ENCODE measurements at places on chromosomes 4 and X. TPM values are rescaled to one million over a fixed set of nuclear protein-coding genes. Genes with fewer than 3 reads are reported as not detected.
A peak's percentile ranks its signal among the peaks of the same experiment; 100 is the strongest.

GRCh38 chr4:55173580-55173979 is 48.2 kb upstream of the KDR start:
- no peak for DNase-seq
- H3K4me3 ChIP-seq = no peak overlapping the region
- no peaks in the 10 kb centered on the region for H3K4me1 ChIP-seq

Gene ZXDB
- total RNA-seq = 5.9 TPM

GRCh38 chrX:63250253-63250868 is 100.8 kb downstream of the SPIN4 start:
- no peaks in the 10 kb centered on the region for H3K4me1 ChIP-seq
- H3K4me3 ChIP-seq = no peak overlapping the region
- peak; percentile 34 for DNase-seq
- H3K27me3 ChIP-seq = peaks cover 1% of the 10 kb centered on the region

DNA sequence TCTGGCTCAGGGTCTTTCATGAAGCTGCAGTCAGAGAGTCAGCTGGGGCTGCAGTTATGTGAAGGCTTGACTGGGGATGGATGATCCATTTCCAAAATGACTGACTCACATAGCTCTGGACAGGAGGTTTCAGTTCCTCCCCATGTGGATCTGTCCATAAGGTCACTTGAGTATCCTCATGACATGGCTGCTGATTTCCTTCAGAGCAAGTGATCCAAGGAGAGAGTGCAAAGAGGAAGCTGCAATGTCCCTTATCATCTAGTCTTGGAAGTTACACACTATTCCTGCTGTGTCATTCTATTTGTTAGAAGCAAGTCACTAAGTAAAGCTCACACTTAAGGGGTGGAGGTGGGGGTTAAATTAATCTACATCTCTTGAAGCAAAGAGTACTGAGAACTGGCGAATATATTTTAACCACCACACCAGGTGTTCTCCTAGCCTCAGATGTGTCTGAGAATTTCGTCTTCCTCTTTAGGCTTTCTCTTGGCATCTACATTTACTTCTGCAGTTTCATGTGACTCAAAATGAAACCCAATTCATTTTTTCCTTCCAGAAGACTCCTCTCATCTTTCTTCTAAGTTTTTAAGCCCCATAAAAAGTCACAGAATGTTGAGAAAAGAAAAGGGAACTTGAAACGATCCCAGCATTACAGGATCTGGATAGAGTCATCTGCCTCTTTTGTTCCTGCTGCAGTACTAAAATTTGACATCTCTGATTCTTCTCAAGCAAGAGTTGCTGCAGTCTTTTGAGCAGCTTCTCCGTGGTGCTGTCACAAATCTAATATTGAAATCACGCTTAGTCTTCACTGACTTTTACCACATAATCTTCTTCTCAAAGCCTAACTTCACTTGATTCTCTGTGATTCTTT is 3.8 kb upstream of the GRPR start:
- H3K4me1 ChIP-seq = peaks cover 17% of the 10 kb centered on the region
- peaks cover 21% of the 10 kb centered on the region for H3K27me3 ChIP-seq
- H3K36me3 ChIP-seq = no peaks in the 10 kb centered on the region
- DNase-seq = no peak
- H3K27ac ChIP-seq = no peak overlapping the region
- no peak overlapping the region for H3K4me3 ChIP-seq

GRCh38 chr4:23220911-23221310 is 528.2 kb downstream of the GBA3 start:
- H3K4me3 ChIP-seq = no peak overlapping the region
- no peaks in the 10 kb centered on the region for H3K4me1 ChIP-seq

Gene LRCH2
- not detected for total RNA-seq

DNA sequence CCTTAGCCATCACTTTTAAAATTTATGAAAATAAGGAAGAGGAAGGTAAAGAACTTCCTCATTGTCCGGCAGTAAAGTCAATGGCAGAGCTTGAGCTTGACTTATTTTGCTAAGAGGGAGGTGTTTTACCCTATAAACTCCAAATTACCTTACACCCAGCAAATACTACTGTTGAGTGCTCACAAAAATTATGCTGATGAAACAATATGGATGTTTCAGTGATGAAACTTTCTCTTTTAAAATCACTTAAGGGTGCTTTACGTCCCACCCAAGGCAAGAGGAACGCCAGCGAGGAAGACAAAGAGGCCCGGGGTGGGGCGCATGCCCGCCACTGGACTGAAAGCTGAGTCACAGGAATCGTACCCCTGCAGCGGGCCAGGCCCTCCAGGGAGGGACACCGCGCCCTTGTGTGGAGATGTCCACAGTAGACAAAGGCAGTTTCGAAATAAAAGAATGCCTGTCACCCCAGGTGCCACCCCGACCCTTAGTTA is 560 bp upstream of the TMSB4X start:
- H3K27me3 ChIP-seq = no peaks in the 10 kb centered on the region
- DNase-seq = peak; percentile 64
- H3K27ac ChIP-seq = peak overlapping the region; percentile 97
- peaks cover 36% of the 10 kb centered on the region for H3K4me1 ChIP-seq
- H3K36me3 ChIP-seq = peaks cover 51% of the 10 kb centered on the region

GRCh38 chr4:10175626-10176025 is 59.0 kb upstream of the WDR1 start:
- no peak overlapping the region for H3K4me3 ChIP-seq
- H3K4me1 ChIP-seq = peaks cover 10% of the 10 kb centered on the region
- no peak for DNase-seq
- H3K36me3 ChIP-seq = peaks cover 16% of the 10 kb centered on the region
- peaks cover 5% of the 10 kb centered on the region for H3K27me3 ChIP-seq

GRCh38 chr4:98332017-98332416 is 70.8 kb downstream of the RAP1GDS1 start:
- no peaks in the 10 kb centered on the region for H3K4me1 ChIP-seq
- H3K36me3 ChIP-seq = peaks cover 37% of the 10 kb centered on the region
- H3K4me3 ChIP-seq = no peak overlapping the region

DNA sequence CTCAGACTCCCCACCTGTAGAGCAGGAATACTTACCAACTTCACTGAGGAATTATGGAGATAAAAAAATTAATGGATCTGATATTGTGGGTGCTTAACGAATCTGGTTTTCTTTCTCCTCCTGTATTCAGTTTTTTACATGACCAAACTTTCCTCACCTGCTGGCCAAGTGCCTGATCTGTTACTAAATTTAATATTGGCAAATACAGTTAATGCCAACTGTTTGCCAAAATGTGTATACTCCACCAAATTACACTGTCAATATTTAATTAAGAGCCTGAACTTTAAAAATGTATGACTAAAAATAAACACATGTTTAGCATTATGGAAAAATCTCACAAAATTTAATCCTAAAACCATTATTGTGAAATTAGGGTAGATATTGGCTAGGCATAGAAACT is 3.3 kb downstream of the PGRMC2 start:
- H3K36me3 ChIP-seq = peaks cover 24% of the 10 kb centered on the region
- no peak overlapping the region for H3K4me3 ChIP-seq
- DNase-seq = no peak
- peaks cover 40% of the 10 kb centered on the region for H3K4me1 ChIP-seq
- no peak overlapping the region for H3K27ac ChIP-seq

- peaks cover 27% of the 10 kb centered on the region for H3K4me1 ChIP-seq
- H3K36me3 ChIP-seq = peaks cover 38% of the 10 kb centered on the region
- peak; percentile 78 for DNase-seq
- H3K27ac ChIP-seq = peak overlapping the region; percentile 99
These were observed 1.1 kb downstream of the OGT start for GRCh38 chrX:71533851-71534561.

Gene SHROOM4
- not detected for total RNA-seq

Gene TGIF2LX
- not detected for total RNA-seq

DNA sequence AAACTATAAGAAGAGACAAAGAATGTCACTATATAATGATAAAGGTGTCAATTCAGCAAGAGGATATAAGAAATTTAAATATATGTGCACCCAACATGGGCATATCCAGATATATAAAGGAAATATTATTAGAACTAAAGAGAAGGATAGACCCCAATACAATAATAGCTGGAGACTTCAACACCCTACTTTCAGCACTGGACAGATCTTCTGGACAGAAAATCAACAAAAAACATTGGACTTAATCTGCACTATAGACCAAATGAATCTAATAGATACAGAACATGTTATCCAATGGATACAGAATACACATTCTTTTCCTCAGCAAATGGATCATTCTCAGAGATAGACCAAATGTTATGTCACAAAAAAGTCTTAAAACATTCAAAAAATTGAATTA is 327.7 kb downstream of the PPP1R2C start:
- H3K36me3 ChIP-seq = no peaks in the 10 kb centered on the region
- H3K4me1 ChIP-seq = no peaks in the 10 kb centered on the region
- H3K27ac ChIP-seq = no peak overlapping the region
- DNase-seq = no peak
- H3K4me3 ChIP-seq = no peak overlapping the region

DNA sequence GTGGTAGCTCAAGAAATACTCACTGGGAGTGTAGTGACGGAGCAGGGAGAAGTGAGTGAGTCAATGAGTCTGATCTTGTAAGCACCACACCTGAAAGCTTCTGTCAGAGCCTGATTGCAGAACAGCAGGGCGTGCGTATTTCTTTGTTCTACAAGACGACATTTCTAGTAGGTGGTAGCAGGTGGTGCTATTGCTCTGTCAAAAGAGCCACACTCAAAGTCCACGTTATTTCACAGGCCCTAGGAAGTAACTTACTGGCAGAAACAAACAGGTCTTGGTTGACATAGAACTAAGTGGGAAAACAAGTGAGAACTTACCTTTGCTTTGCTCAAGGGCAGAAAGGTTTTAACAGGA is 46.4 kb upstream of the SPRY1 start:
- peaks cover 9% of the 10 kb centered on the region for H3K27me3 ChIP-seq
- no peak overlapping the region for H3K4me3 ChIP-seq
- H3K4me1 ChIP-seq = peaks cover 5% of the 10 kb centered on the region
- no peak for DNase-seq

- H3K4me3 ChIP-seq = no peak overlapping the region
- peak; percentile 16 for DNase-seq
- no peaks in the 10 kb centered on the region for H3K27me3 ChIP-seq
- H3K27ac ChIP-seq = no peak overlapping the region
These were observed 26.0 kb downstream of the ARL13A start for GRCh38 chrX:100995469-100995868.

Gene EVC2
- total RNA-seq = 2.2 TPM

Gene MRFAP1
- 144 TPM for total RNA-seq

DNA sequence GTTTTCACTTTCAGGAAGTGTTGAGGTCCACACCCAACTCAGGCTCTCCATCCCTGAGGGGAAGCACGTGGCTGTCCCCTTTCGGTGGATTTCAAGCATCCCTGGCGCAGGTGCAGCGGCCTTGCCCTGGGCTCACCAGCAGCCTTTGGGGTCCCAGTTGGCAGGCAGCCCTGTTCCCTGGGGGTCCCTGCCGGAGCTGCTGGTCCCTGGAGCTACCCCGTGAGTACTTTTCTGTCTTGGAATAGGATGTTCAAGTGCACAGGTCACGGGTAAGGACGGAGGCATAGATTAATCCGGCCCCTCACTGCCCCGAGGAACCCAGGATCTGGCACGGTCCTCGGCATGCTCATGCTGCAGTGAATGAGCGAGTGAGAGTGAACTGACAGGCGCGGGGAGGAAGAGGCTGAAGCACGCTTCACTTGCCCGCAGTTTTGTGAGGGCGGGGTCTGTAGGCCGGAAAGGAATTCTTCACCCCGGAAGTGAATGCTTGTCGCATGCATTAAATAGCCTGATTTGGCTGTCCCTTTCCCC is 117.2 kb upstream of the FAT1 start:
- no peaks in the 10 kb centered on the region for H3K36me3 ChIP-seq
- no peak overlapping the region for H3K27ac ChIP-seq
- H3K27me3 ChIP-seq = no peaks in the 10 kb centered on the region
- no peak overlapping the region for H3K4me3 ChIP-seq

- no peaks in the 10 kb centered on the region for H3K4me1 ChIP-seq
- DNase-seq = no peak
- H3K4me3 ChIP-seq = no peak overlapping the region
- no peaks in the 10 kb centered on the region for H3K27me3 ChIP-seq
- H3K36me3 ChIP-seq = no peaks in the 10 kb centered on the region
These were observed 58.2 kb downstream of the PDE5A start for GRCh38 chr4:119570401-119570800.

DNA sequence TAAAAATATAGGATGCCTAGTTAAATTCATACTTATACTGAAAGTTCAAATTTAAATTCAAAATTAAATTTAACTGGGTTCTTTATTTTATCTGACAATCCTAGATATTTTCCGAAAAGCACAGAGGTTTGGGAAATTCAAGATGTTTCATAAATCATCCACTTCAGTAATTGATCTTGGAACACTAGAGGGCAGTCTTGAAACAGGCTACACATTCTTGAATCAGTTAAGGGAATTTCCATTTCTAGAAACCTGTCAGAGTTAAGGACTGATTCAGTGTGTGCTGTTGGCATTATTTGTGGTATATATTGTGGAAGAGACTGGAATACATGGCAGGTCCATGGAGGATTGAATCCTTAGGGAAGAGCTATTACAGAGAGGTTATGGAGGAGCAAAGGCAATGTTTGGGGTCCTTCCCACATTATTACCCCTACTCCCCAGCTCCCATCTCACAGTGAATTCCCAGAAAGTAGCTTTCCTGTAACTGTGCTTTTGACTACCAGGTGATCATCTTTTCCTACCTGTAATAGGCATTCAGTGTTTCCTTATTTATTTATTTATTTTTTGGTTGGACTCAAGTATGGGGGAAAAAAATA is 92.9 kb downstream of the EGF start:
- H3K4me1 ChIP-seq = peaks cover 15% of the 10 kb centered on the region
- H3K36me3 ChIP-seq = no peaks in the 10 kb centered on the region
- H3K4me3 ChIP-seq = no peak overlapping the region
- H3K27me3 ChIP-seq = peaks cover 2% of the 10 kb centered on the region
- no peak for DNase-seq
- no peak overlapping the region for H3K27ac ChIP-seq

Gene PDS5A
- total RNA-seq = 97.8 TPM

DNA sequence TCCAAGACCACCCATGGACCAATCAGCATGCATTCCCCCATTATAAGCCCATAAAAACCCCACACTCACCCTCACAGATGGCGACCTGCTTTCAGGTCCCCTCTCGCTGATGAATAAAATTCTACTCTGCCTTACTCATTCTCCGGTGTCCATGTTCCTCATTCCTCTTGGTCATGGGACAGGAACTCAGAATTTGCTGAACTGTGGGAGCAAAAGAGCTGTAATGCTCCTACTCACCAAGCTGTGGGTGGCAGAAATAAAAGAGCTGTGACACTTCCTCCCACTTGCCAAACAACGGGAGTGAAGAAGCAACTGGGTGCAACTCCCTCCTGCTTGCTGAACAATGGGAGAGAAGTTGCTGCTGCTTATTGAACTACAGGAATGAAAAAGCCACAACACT is 168.5 kb upstream of the PCDH18 start:
- DNase-seq = no peak
- no peaks in the 10 kb centered on the region for H3K27me3 ChIP-seq
- no peak overlapping the region for H3K4me3 ChIP-seq
